ENCODE measurements at places on chromosomes 5 and 9.
A peak's percentile ranks its signal among the peaks of the same experiment; 100 is the strongest.

- peak; percentile 51 for DNase-seq
These were observed 586 bp downstream of the TXN start for GRCh38 chr9:110255463-110256379.

DNA sequence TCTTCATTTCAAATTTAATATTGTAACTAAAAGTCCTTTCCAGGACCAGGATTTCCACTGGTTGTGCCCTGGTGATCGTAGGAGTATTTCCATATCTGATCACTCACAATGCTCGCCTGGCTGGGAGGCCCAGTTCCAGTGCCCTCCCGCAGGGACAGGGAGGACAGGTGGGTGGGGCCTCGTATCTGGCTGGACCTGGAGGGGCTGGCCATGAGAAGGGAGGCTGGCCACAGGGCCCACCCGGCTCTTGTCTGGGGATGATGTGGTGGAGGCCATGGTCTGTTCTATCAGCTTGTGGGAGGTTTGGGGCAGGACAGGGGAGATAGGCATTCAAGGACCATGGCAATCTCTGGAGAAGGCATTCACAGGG lies 286.4 kb downstream of the GADD45G start:
- DNase-seq = no peak

GRCh38 chr9:113930390-113930783 lies 54.3 kb downstream of the ZNF618 start:
- DNase-seq = no peak

GRCh38 chr9:127721391-127721821 lies 5.5 kb downstream of the TTC16 start:
- no peak for DNase-seq

DNA sequence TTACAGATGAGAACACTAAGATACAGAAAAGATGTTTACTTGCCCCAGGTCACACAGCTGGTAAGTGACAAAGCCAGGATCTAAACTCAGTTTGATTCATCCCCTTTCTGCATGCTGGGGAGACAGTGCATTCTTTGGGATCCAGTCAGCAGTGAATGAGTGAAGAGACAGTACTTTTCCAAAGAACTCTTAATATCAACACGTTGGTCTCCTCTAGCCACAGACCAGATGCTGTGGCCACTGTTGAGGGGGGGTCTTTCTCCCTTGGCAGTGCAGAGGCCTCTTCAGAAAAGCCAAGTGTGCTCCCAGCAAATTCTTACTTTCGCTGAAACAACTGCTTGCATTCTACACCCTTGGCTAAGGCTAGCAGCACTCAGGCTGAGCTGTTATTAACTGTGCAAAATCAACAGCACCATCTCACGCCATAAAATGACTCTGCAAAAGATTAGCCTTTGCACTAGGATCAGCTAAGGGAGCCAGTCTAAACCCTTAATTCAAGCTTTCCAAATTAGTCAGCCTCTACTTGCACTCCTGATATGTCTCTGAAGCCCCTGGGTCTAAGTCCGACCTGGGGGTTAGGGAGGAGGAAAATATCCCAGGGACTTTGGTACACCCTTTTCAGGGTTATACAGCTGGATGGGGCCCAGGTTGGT lies 4.8 kb upstream of the TMEM171 start:
- DNase-seq = no peak

DNA sequence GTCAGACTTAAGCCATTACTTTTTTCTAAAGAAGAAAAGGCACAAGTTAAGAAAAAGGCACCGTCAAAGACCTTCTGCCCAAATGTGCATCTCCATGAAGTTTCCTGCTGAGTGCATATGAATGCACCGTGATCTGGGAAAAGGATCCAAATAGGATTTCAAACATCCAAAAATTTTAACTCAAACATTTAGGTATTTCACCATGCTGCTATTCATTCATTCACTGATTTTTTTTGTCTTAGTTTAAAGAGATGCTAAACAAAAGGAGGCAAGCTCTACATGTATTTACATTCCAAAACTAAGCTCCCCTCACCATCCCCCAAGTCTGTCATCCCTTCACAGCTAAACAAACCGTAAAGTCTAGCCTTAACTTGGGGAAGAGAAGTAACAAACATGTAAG lies 291.9 kb downstream of the ARL15 start:
- DNase-seq = no peak

- no peak for DNase-seq
These were observed 36.0 kb downstream of the SARDH start for GRCh38 chr9:133701981-133702797.

DNA sequence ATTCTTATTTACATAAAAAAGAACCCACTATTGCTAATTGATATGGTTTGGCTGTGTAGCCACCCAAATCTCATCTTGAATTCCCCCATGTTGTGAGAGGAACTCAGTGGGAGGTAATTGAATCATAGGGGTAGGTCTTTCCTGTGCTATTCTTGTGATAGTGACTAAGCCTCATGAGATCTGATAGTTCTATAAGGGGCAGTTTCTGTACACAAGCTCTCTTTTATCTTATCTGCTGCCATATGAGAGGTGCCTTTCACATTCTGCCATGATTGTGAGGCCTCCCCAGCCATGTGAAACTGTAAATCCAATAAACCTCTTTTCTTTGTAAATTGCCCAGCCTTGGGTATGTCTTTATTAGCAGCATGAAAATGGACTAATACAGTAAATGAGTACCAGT lies 58.2 kb upstream of the PRR16 start:
- no peak for DNase-seq

GRCh38 chr5:1227667-1228066 lies 2.5 kb downstream of the SLC6A18 start:
- DNase-seq = no peak
